ENCODE measurements at places on chromosomes 11 and 22. TPM values are rescaled to one million over a fixed set of nuclear protein-coding genes. Genes with fewer than 3 reads are reported as not detected.

Gene CYB5R2
- 1.6 TPM for total RNA-seq

Gene OR6T1
- total RNA-seq = not detected

Gene NPAS4
- total RNA-seq = 2.2 TPM

Gene CABP4
- total RNA-seq = not detected

Gene DCHS1
- 99.8 TPM for total RNA-seq

Gene TNNT3
- total RNA-seq = not detected

Gene APOL5
- total RNA-seq = not detected

Gene DBX1
- not detected for total RNA-seq

Gene USH1C
- 0.94 TPM for total RNA-seq

Gene TMEM191B
- total RNA-seq = 3.8 TPM

Gene LMO1
- total RNA-seq = 3.1 TPM

Gene CREB3L1
- total RNA-seq = 1.3 TPM

Gene OR51B4
- 0.94 TPM for total RNA-seq

Gene CASP5
- not detected for total RNA-seq

Gene CCDC82
- total RNA-seq = 108 TPM

Gene RBM14
- total RNA-seq = 82.3 TPM

Gene GPR83
- total RNA-seq = 0.63 TPM

Gene SPCS2
- 12.2 TPM for total RNA-seq

Gene MS4A6A
- total RNA-seq = 1.6 TPM

Gene OR8D4
- not detected for total RNA-seq

Gene CHRNA10
- total RNA-seq = 2.8 TPM

Gene MYO18B
- 0.31 TPM for total RNA-seq

Gene SYCE3
- total RNA-seq = not detected

Gene ANO3
- total RNA-seq = 7.2 TPM

Gene PYGM
- total RNA-seq = 0.63 TPM

Gene CWC15
- total RNA-seq = 36.9 TPM

Gene MS4A4A
- not detected for total RNA-seq

Gene CCDC73
- total RNA-seq = not detected

Gene MMP12
- not detected for total RNA-seq

Gene HORMAD2
- not detected for total RNA-seq

Gene RASD2
- 0.94 TPM for total RNA-seq

Gene MIOX
- total RNA-seq = not detected

Gene MS4A3
- total RNA-seq = not detected

Gene ZBTB16
- total RNA-seq = 21.3 TPM

Gene MICAL3
- total RNA-seq = 117 TPM

Gene MYBPC3
- not detected for total RNA-seq

Gene BRSK2
- total RNA-seq = 54.5 TPM

Gene C2CD2L
- 12.2 TPM for total RNA-seq

Gene POLD4
- 5.9 TPM for total RNA-seq

Gene CRELD2
- total RNA-seq = 17.8 TPM

Gene SYT9
- total RNA-seq = 7.2 TPM

Gene OR4A5
- total RNA-seq = not detected

Gene POTEH
- total RNA-seq = not detected

Gene MAJIN
- total RNA-seq = not detected

Gene SYNGR1
- 68.9 TPM for total RNA-seq

All from parietal lobe (tissue), 2 donors.